ENCODE measurements at places on chromosomes 4 and X.
A peak's percentile ranks its signal among the peaks of the same experiment; 100 is the strongest.

DNA sequence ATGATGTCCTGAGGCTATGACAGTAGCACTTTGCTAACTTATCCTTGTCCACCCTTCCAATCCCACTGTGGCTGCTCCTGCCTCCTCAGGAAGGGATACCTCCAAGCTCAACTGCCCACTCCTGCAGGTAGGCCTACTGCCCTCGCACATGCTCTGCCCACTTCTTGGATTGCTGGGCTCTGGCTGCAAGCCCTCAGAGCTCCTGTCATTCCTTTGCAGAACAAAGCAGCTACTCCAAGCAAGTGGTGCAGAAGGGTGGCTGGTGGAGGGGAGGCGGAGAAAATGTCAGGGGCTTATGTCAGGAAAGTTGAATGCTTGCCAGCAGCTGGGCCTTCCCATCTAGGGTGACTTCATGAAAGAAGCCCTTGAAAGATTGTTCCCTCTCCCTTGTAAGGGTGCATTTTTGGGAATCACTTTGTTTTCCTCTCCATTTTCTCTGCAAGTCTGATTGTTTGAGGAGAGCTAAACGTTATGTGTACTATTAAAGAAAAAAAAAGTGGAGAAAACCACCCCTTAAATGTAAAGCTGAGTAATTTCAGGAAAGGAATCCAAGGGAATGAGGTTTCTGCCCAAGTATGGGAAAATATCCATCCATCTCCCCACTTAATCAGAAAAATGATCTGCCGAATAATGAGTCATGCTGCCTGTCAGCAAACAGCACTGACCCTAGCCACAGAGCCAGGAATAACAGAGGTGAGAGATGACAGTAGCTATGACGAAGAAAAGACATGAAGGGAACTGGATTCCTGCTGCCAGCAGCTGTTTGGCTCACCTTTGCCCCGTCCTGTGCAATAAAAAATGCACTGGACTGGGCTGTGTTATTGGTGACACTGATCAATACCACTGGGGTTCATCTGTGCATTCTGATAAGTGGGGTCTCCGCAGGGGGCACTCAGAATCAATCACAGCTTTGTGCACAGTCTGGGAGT is 102.0 kb downstream of the RTL5 start:
- DNase-seq = no peak

- DNase-seq = no peak
Observed at GRCh38 chr4:86554646-86555045, 39.5 kb upstream of the PTPN13 start.

DNA sequence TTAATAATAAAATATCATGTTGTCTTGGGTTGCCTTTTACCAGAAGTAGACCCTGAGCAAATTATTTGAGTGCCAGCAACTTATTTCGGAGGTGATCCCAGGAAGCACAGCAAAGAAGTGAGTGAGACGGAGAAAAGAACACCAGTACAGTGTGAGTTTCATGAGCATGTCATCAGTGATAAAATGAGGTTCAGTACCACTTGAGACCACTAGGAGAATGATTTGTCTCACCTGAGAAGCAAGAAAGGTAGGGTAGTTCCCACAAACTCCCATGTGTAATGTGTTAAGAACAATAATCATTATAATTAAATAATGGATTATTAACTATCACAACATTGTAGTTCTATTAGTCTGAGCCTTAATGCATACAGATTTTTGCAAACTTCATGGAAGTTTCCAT is 112.8 kb upstream of the DMD start:
- DNase-seq = no peak

GRCh38 chrX:66015900-66016689 is 23.8 kb downstream of the VSIG4 start:
- no peak for DNase-seq

DNA sequence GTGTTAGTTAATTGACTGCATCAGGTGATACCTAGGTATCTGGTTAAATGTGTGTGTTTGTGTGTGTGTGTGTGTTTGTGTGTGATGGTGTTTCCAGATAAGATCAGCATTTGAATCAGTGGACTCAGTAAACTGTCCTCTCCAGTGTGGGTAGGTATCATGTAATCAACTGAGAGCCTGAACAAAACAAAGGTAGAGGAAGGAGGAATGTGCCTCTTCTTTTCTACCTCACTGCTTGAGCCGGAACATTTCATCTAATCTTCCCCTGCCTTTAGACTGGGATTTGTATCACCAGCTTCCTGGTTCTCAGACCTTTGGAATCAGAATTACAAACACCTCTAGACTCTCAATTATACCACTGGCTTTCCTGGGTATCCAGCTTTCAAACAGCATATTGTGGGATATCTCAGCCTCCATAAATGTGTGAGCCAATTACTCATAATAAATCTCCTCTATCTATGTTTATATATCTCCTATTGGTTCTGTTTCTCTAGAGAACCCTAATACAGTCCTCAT is 120.5 kb downstream of the TBCK start:
- no peak for DNase-seq

GRCh38 chr4:121741751-121742150 is 23.2 kb downstream of the SMIM43 start:
- no peak for DNase-seq

DNA sequence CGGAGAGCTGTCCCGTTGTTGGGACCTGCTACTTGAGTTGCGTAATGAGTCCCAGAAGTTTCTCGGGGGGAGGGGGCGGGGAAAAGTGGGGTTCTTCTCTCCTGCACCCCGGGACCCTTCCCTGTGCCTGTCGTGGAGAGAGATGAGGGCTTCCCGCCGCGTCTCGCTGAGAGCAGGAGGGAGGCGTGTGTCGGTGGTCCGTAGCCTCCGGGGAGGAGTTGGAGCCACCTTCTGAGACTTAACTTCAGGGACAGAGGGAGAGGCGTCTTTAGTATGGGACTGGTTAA is 698 bp downstream of the AFF1 start:
- no peak for DNase-seq

GRCh38 chr4:85084371-85085094 is 118.0 kb upstream of the WDFY3 start:
- DNase-seq = peak; percentile 38
